ENCODE measurements at places on chromosomes 5 and 9. TPM values are rescaled to one million over a fixed set of nuclear protein-coding genes. Genes with fewer than 3 reads are reported as not detected.

Gene IQGAP2
- 51.6 TPM for total RNA-seq

Gene SLC34A1
- not detected for total RNA-seq

Gene SH2D3C
- 17.4 TPM for total RNA-seq

Gene TMEM174
- not detected for total RNA-seq

Gene PTGER4
- total RNA-seq = 42.0 TPM

Gene CNTNAP3
- not detected for total RNA-seq

Gene TBC1D2
- total RNA-seq = 2.6 TPM

Gene DRD1
- not detected for total RNA-seq

Gene LCN15
- total RNA-seq = not detected

Gene HTR1A
- not detected for total RNA-seq

Gene LRRC19
- not detected for total RNA-seq

Gene SPINK13
- total RNA-seq = not detected

Gene SPATA31C1
- not detected for total RNA-seq

Gene PCAT7
- not detected for total RNA-seq

Gene GPR150
- total RNA-seq = 0.44 TPM

Gene FBP1
- total RNA-seq = 0.13 TPM

Gene CSF2
- 397 TPM for total RNA-seq

Gene CFAP77
- not detected for total RNA-seq

Gene TPPP
- 0.21 TPM for total RNA-seq

Gene IL7R
- total RNA-seq = 82.5 TPM

Gene CD14
- 0.44 TPM for total RNA-seq

Gene TAF7
- total RNA-seq = 58.0 TPM

Gene QRFP
- total RNA-seq = not detected

All from activated CD8-positive, alpha-beta memory T cell treated with anti-CD3 and anti-CD28 coated beads for 36 hours (primary cell).